ENCODE measurements at places on chromosomes 2 and 18.
A peak's percentile ranks its signal among the peaks of the same experiment; 100 is the strongest.

DNA sequence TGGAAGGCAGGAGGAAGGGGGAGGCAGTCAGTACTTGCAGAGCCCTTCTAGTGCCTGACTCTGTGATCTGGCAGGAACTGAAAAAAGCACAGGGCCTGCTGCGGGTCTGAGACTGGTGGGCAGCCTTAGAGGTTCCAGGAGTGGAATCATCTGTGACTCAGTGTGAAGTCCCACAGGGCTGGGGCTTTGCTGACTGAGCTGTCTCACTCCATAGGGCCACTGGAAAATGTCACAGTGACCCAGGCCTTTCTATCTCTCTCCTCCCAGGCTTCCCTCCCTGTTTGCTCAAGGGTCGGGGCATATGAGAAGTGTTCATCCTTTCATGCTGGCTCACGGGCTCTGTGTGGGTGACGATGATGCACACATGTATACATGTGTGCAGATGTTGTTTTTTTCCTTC lies 47.1 kb upstream of the ZFP36L2 start:
- no peak for DNase-seq

DNA sequence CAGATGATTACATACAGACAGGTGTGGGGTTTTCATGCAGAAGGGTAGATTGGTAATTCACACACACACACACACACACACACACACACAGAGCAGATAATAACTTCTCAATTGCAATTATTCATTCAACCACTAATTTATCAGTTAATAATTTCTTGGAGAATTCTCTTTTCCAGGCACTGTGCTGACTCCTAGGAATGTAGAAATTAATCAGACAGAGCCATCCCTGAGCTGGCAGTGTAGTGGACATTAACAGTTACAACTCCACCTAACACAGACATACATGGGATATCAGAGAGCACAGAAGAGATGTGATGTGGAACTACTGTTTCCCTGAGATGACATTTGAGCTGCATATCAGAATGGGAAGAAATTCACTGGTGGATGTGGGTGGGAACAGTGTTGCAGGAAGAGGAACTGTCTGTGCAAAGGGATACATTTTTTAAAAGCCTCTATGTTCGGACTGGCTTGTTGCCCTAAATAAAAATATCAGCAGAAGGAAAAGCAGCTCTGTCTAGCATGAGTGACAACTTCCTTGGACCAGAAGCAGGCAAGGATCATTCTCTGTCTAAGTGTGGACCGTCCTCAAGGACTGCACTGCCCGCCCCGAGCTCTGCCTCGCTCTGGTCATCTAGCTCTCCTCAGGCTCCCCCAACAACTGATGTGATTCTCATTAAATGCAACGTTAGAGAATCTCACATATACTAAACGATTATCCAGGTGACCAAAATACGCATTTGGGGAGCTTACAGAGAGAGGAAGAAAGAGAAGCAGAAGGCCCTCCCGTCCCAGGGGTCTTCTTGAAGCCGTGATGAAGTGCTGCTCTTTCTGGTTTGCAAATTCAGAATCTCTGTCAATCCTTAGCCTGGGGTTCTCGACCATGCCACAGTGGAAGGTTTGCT lies 173.4 kb upstream of the TRIB2 start:
- DNase-seq: no peak

DNA sequence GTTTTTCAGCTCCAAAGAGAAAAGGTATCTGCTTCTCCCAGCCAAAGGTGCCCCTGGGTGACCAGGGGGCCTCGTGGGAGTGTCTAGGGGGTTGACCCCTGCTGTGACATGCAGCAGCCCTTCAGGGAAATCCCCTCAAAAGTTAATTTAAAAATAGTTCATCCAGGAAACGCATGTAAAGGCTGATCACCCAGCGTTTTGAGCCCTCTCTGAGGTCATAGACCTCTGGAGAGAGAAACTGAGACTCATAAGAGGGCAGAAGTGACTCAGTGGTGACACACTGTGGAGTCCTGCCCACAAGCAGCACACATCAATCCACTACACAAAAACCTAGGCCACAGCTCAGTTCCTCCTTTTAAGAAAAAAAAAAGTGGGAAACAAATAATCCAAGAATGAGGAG lies 11.9 kb downstream of the GAL3ST2 start:
- no peak for DNase-seq

DNA sequence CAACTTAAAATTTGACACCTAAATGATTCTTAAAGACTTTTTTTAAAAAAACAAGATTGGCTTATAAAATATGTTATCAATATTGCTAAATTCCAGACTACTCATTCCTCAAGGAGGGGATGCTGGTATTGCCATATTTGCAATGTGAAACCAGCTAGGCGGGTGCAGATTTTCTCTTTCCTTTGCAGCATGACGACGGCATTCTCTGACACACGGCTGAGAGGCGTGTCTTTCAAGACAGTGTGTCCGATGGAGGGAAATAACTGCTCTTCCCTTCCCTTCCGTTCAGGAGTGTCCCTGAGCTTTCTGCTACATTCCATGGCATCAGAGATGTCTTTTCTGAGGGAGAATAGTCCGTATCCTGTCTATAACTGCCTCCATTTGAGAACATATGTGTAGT lies 38.2 kb upstream of the CNGA3 start:
- no peak for DNase-seq

- DNase-seq: no peak
These were observed 1184.0 kb upstream of the GYPC start for GRCh38 chr2:125471963-125472362.

- DNase-seq: no peak
These were observed 40.5 kb downstream of the REEP1 start for GRCh38 chr2:86296947-86297346.

DNA sequence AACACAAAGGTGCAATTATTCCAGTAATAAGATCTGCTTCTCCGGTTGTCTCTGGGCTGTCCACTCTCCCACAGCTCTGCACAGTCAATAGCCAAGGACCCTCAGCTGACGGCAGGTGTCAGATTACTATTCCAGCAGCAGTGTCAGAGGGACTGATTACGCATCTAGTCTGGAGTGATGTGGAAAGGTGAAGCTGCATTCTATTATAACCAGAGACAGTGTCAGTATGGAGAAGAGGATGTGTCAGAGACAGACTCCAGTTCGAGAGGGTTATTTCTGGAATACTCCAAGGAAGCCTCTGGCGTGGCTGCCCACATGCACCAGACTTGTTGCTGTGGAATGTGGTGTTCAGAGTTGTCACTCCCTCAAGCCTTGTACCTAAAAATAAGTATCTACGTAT lies 163.6 kb upstream of the TMEM200C start:
- peak; percentile 14 for DNase-seq

DNA sequence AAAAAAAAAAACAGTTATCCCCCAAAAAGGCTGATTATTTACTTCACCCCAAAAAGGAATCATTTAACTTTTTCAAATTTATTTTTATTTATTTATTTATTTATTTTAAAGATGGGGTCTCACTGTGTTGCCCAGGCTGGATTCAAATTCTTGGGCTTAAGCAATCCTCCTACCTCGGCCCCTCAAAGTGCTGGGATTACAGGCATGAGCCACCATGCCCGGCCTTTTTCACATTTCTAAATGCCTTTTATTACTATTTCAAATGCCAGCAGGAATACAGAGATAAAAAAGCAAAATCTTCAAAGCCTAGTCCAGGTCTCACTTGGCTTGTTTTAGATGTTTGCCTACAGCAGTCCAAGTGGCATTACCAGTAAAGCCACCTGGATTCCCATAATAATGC lies 239.1 kb downstream of the ALPK2 start:
- no peak for DNase-seq

- DNase-seq: no peak
These were observed 37.9 kb downstream of the DARS1 start for GRCh38 chr2:135947483-135947882.

DNA sequence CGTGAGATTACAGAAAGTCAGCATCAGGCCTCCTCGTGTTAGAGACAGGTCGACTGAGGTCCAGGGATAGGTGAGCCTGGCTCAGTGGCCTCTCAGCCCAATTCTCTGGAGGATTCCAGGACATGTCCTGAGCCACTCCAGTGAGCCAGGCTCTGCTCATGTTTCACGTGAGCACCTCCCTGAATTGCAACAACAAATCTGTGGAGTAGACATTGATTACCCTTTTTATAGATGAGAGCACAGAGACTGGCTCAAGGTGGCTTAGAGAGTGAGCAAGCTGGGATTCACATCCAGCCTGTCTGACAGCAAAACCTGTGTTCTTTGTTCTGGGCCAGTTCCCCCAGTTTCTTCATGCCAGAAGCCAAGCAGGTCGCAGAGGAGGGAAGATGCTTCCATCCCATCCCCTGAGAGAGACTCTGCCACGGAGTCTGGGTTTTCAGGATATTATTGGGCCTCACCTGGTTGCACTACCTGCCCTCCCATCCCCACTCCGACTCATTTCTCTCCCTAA lies 46.4 kb downstream of the HS1BP3 start:
- no peak for DNase-seq

DNA sequence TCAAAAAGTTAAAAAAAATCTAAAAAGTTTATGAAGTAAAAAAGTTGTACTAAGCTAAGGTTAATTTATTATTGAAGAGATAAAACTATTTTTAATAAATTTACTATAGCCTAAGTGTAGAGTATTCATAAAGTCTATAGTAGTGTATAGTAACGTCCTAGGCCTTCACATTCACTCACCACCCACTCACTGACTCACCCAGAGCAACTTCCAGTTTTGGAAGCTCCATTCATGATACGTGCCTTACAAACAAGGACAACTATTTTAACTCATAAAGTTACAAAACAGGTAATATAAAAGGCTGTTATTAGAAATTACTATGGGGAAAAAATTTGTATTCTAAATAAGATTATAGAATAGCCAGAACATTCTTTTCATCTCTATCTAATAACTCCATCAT lies 158.9 kb upstream of the FN1 start:
- DNase-seq: no peak

GRCh38 chr2:177585234-177585863 lies 192.8 kb downstream of the AGPS start:
- no peak for DNase-seq

- DNase-seq: no peak
These were observed 110.6 kb downstream of the ATL2 start for GRCh38 chr2:38266382-38267061.

GRCh38 chr2:106963156-106963555 lies 77.2 kb upstream of the ST6GAL2 start:
- no peak for DNase-seq

GRCh38 chr2:236799391-236800026 lies 229.9 kb downstream of the ACKR3 start:
- DNase-seq: no peak

- DNase-seq: no peak
These were observed 115.9 kb downstream of the DSEL start for GRCh38 chr18:67400502-67401117.

DNA sequence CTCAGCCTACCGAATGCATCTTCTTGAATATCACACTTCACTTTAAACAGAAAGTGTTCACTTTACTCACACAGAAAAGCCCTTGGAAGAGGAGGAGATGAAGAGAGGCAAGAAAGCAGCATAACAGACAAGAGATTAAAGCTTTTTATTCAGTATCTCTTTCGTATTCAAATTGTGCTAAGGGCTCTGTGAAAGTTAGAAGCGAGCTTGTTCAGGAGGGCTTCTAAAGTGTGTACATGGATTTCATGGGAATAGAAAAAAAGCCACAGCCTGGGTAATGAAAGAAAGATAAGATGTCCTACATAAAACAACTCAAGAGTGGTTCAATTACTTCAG lies 531.9 kb downstream of the TMEM182 start:
- no peak for DNase-seq

GRCh38 chr2:237996021-237996593 lies 29.3 kb downstream of the UBE2F start:
- no peak for DNase-seq

DNA sequence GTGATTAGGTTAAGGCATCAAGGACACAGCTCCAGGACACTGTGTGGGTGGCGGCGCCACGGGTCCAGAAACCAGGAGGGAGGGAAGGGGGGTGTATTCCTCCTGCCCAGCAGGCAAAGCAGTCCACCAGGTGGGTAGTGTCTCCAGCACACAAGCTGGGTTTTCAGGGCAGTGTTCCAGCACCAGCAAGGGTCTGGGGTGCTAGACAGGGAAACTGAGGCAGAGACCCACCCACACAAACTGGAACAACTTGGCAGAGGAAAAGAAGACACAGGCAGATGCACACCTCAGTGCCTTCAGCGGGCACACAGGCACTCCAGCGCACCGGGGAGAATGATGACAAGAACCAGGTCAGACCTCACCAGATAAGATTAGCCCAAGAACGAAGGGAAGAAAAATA lies 28.4 kb upstream of the GNAL start:
- no peak for DNase-seq

DNA sequence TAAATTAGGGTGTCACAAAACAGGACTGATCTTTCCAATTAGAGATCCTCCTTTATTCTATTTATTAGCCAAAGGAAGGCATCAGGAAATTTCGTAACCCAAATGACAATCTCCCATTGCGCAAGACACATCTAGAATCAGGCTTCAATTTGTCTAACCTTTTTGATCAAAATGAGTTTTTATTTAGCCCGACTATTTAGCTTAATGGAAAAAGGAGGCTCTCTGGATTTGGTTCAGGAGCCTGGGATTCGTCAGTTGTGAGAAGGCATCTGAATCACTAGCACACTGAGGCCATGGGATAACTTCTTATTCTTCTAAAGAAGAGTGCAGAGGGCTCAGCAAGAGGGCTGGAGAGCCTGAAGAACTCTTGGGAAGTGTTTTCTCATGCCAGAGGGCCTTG lies 332.1 kb upstream of the ETAA1 start:
- DNase-seq: no peak

- DNase-seq: no peak
These were observed 277.3 kb downstream of the SS18 start for GRCh38 chr18:25813110-25813509.

GRCh38 chr2:229335877-229336346 lies 64.8 kb upstream of the PID1 start:
- DNase-seq: no peak

DNA sequence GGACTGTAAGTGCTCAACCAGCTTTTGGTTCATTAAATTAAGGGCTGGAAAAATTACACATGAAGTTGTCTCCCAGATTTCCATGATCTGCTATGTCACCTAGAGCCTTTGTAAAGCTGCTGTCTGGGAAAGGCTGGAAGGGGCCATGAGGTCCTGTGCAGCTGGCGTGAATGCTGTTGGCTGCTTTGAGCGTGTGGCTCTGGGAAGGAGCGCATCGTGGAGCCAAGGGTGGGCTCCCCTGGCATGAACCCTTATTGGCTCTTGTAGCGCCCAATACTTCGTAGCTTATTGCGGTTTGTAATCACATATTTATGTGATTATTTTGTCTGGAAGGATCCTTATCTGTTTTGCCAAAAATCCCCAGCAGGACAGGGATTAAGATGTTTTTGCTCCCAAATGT lies 70.5 kb upstream of the LMAN1 start:
- DNase-seq: no peak

GRCh38 chr2:63058144-63058920 lies 7.7 kb downstream of the OTX1 start:
- no peak for DNase-seq
